T-helper 2 cell (primary cell): ENCODE measurements at places on chromosomes 11 and 22.

- DNase-seq: no peak
Observed at GRCh38 chr11:37788141-37788877, 1190.3 kb upstream of the RAG2 start.

DNA sequence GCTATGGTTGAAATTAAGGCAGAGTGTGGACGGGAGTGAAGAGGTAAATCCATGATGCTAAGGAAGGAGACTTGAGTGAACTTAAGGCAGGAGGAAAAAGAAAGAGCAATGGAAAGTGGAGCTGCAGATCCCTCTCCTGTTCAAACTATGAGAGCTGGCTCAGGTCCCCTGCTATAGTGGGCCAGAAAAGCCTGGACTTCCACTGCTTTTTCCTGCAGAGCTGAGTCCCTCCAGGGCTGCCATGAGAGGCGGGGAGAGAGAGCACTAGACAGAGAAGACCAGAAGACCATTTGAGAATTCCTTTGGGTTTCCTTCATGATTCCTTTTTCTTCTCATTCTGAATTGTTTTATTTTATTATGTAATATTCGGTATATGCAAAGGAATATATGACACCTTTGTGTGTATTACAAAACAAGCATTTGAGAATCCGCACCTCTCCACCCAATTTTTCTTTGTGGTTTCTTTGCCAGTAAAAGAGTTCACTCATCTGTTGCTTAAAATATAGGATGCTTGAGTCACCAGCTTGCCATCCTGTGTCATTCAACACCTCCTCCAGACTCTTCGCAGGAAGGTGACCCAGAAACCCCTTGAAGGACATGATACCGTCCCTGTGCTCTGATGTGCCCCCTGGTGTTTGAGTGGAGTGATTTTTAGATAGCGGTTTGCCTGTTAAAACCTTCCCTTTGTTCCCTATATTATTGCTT is 24.4 kb downstream of the SREBF2 start:
- DNase-seq: peak; percentile 53

DNA sequence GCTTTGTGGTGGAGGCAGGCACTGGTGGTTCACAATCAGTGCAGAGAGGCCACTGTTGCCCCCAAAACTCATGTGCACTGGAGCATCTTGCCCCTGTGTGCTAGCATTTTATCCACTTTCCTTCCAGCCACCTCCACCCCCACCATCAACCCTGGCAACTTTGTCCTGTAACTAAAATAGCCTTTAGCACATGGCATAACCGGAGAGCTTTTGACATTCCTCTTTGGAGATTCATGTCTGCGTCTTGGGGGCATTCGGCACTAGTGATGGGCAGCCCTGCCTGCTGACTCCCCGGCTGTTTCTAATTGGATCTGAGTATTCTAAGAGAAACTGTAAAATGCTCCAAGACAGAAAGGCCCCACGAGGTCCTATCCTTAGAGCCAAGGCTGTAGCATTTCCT is 15.8 kb downstream of the SHISA8 start:
- no peak for DNase-seq

DNA sequence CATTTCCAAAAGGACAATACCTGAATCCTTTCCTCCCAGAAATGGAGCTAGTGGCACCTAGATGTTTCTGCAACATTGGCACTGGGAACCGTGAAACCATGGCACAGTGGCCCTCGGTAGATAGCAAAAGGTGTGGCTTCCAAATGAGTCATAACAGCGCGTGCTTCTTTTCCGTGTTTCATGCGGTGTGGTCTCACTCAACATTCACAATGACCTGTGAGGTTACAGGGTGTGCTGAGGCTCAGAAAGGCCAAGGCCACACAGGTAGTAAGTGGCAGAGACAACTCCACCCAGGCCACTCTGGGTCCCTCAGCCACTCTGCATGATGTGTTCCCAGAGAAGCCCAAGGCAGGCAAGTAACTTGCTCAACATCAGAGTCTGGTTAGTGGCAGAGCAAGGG is 67.4 kb downstream of the TP53I11 start:
- DNase-seq: no peak

DNA sequence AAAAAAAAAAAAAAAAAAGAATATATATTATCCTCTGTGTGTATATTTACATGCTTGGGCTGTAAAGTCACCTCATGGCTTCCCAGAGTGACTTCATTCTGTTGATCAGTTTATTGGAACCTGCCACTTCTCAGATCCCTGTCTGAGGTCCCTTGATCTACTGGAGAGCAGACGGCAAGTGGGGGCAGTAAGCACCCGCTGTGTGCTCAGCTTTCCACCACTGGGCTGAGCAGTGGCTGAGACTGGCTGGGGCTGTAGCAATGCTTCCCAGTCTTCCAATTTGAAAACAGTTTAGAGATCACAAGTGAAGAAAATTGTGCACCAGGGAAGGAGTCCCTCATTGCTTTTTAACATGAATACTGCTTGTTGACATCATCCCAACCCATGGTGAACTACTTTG is 6.9 kb upstream of the RBM4B start:
- DNase-seq: no peak

DNA sequence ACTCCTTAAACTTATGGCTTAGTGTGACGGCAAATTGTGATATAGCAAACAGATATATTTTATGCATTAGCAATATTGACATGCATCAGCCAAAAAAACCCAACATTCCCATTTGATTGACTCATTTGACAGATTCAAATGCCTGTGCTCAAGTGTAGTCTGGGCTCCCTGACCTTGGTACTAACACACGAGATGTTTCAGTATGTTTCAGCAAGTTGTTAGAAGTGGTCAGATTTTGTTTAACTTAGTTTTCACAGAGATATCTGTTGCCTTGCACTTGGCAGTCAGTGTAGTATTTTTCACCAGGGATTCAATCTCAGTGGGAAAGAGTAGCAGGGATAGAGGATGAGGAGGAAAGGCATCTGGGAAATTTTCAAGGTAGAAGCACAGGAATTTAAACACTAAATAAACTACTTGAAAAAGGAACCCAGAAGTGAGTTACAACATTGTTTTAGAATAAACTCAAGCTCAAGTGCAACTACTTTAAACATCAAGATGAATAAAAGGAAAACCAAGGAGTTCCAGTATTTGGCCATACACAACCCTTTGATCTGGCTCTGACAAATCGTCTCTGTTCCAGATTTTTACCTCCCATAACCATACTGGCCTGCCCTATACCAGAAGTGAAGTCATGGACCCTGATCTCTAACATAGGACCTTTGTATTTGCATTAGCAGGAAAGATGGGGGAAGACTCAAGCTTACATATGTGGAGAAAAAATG is 56.5 kb upstream of the BLID start:
- no peak for DNase-seq

DNA sequence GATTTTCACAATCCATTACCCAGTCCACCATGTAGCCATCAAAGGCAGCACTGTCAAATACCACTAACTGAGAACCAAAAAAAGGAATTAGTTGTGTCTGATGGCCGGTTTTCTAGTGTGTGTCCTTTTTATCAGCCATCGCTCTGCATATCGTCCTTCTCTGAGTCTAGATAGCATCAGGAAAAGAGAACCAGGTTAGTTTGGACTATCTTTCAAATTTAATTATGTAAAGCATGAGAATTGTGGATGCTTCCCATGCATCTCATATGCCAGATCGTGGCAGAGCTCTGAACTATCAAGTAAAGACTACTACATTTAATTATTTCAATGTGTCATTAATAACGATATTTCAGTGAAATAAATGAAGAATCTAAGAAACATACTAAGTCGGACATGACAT is 691.9 kb downstream of the FAM181B start:
- no peak for DNase-seq

DNA sequence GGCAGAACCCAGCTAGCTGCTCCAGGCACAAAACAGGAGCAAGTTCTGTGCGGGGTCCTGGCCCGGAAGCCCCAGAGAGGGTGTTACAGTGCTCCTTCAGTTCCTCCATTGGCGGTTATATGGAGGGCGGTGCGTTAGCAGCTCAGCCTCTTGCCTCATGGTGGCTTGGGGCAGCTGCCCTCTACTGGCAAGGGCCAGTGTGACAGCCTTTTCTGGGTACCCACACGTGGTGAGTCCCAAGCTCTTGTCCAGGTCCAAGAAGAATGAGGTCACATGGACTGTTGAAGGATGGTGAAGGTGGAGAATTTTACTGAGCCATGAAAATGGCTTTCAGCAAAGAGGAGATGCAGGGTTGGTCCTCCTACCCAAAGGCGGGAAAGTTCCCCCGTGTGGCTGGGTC is 100.5 kb downstream of the WT1 start:
- no peak for DNase-seq

DNA sequence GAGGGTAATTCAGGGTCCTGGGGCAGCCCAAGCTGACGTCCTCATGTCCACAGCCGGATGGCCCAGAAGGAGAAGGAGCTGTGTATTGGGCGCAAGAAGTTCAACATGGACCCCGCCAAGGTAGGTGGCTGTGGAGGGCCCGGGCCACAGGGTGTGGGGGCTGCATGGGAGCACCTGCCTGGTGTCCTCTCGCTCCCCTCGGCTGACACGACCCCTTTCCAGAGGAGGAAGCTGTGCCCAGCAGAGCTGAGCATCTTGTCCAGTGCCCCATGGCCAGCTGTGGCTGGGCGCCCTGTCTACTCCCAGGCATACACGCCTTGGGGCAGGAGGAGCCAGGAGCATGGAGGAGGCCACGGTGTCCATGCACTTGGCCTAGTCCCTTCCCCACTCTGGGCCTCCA is 13.6 kb downstream of the CYTH4 start:
- no peak for DNase-seq

GRCh38 chr11:10520562-10520961 is 20.4 kb downstream of the RNF141 start:
- DNase-seq: no peak

DNA sequence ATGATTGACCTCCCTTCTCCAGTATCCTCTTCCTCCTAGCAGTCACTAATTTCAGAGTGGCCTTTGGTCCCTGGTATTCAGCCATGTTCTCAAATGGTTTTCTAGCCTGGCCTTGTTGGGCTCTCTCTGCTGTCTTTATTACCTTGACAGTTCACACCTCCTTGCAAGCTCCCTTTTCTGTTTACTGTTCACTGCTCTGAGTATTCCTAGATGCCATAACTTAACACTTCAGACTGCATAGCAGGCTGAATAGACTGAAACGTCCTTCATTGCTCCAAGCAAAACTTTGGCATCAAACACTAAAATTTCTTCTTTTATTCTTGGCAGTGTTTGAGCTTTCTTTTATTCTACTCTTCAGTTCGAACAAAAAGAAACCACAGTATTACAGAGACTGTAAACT is 49.7 kb upstream of the SLC25A18 start:
- no peak for DNase-seq

DNA sequence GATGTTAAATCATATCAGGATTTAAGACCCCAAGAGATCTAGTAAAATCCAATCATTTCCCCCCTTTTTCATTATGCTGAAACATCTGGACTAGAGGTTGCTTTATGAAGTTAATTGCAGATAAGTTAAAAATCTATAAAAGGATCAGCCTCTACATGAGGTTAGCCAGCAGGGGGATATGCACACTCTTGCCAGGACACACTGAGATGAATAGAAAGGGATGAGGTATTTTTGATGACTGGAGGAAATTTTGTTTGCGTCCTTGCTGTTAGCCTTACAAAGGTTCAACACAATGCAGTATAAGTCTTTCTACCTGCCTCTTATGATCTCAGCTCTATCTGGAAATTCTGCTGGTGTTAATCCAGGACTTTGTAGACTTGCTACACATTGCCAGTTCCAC is 1034.3 kb downstream of the LRRC4C start:
- no peak for DNase-seq

DNA sequence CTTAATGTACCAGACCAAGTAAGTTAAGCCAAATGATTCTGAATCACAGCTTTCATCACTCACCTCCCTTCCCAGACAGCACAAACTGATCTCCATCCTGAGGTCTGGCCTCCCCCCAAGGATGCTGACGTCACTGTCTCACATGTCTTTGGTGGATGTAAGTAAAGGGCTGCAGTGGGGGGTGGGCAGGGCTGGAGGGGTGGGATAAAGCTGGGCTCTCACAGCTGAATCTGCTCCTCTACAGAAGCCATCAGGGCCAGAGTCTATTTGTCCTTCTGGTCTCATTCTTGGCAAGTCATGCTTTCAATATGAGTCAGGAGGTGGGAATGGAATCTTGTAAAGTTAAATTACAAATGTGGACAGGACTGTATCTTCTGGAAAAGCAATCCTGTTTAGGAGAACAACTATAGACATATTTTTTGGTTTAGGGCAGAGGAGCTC is 32.7 kb downstream of the P4HA3 start:
- no peak for DNase-seq

- DNase-seq: no peak
Observed at GRCh38 chr11:44403587-44404273, 93.8 kb upstream of the ALX4 start.

DNA sequence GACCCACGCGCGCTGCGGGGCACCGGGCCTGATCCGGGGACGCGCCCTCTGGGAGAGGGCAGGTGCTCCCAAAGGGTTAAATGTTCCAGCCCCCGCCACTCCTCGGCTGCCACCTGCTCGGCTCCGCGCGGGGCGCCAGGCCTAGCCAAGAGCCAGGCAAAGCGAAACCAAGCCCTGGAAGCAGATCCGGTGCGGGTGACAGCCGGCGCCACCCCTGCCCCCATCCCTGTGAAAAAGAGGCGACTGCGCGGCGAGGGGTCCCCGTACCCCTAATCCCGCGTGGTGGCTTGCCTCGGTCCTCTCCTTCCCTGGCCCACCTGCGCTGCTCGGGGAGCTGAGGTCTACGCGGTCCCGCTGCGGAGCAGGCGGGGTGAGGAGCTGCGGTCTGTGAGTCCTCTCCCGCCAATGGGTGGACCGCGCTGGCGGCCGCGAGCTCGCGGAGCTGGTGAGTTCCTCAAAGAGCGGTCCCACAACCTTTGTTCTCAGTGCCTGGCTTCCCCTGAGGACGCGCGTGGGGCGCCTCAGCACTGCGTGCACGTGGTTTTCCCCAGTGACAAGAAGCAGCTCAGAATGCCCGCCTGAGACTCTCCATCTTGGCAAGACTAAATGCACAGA is at the start of gene ME3:
TSS of gene ME3 (minus strand) at position 610 of the 615 bp plus-strand sequence.
- peak; percentile 5 for DNase-seq
